Stimulated activated CD8-positive, alpha-beta memory T cell treated with anti-CD3 and anti-CD28 coated beads, Interleukin-4, amount 100 ng/mL, for 1 hour (primary cell): ENCODE measurements at places on chromosomes 7 and 10.

GRCh38 chr7:48305661-48306060, 134.4 kb downstream of the ABCA13 start:
- DNase-seq: no peak

- no peak for DNase-seq
Measured at GRCh38 chr7:92768501-92769393, 67.6 kb downstream of the CDK6 start.

DNA sequence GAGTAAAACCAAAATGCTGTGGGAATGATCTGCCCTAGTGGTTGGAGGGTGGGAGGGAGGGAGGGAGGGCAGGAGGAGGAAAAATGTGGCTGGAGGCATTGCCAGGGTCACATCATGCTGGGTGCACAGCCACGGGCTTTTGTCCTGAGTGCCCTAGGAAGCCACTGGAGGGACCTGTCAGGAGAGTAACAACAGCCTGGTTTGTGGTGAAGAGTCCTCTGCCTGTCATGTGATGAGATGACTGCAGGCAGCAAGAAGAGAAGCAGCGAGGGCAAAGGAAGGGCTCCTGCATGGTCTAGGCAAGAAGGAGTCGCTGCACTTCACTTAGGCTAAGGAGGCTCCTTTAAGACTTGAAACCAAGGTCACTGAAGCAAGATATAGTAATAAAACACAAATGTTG, 65.6 kb downstream of the PKD1L1 start:
- DNase-seq: no peak

DNA sequence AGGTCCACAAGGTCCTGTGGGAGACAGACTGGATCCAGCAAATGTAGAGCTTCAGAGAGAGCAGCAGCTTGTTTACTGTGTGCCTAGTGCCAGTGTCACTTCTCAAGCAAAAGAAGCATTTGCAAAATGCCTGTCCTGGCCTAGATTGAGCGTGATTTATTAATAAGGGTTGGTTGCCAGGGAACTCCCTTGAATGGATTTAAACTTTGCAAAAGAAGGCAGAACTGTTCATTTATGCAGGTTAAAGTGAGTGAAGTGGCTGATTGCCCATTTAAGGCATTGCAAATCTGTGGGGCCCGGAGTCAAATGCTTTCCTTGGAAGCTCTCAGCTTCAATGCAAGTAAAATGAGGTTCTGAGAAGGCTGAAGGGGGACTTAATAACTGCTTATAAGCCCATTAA, 71.3 kb downstream of the CDHR3 start:
- DNase-seq: no peak
